ENCODE measurements at places on chromosomes 11 and 22.

DNA sequence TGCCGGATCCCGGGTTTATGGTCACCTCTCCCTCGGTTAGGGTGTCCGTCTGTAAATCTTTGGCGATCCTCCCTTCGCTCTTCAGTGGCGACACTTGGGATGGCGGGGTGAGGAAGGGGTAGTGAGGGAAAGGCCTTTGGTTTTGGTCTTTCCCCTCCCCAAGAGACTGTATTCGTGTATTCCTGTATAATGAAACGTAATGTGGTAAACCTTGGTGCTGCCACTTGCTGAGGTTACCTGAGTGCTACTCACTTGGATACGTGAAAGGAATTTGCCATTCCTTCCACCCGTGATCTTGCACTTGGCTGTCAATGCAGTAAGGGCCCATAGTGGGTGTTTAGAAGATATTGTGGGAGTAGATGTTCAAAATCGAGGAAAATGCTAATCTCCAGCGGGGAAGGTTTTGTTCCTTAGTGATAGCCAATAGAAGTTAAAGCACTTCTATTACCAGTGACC is 578 bp upstream of the NUP160 start:
- no peak for DNase-seq

- DNase-seq, result no peak
These were observed 22.1 kb upstream of the BDNF start for GRCh38 chr11:27722117-27722952.

DNA sequence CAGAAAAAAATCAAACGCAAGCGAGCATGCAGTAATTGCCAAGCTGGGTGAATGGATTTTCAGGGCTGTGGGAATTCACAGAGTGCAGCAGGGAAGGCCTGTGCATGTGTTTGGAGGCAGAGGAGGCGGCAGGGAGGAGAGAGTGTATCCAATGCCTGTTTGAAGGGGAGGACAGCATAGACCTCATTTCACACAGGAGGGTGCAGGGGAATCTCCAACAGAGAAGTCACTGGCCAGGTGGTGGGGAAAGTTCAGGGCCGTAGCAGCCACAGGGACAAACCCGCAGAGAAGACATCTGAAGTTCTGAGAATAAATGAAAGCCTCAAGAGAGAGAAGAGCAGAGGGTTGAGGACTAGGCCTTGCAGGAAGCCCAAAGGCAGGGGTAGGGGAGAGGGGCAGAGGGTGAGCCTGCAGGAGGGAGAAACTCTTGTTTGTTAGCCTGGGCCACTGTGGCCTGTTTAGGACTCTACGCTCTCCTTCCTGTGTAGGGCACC is 19.2 kb upstream of the KDM2A start:
- no peak for DNase-seq

- DNase-seq, result no peak
These were observed 163.6 kb downstream of the GRIK4 start for GRCh38 chr11:120675171-120675570.

- DNase-seq, result no peak
These were observed 56.8 kb downstream of the EMSY start for GRCh38 chr11:76501526-76502202.

DNA sequence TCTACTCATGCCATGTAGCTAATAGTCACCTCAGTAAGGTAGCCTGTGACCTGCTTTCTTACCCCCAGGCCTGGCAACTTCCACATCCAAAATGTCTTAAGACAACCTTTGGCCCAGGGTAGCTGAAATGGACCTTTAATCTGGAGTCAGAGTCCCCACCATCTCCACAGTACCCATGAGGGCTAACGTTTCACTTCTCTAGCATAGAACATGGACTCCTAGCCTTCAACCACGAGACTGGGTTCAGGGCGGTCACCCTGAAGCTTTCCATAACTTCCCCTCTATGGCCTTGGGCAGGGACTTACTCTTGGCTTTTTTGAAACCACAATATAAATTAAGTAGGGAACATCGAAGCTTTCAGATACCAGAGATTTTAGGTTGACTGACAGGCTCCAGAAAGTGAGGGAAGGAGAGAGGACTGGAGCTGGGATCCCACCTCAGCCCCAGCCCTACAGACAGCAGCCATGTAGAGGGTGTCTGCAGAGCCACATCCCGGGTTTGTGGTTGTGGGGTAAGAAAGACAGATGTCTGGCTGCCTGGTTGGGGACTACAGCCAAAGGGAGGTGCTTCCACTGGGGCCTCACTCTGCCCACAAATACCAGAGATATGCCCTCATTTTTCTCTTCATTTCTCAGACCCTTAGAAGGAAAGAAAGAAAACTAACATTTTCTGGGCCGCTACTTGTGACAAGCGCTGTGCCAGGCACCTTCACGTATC is 2.6 kb downstream of the TBC1D10A start:
- DNase-seq, result no peak

GRCh38 chr11:2300936-2301630 is 635 bp downstream of the C11orf21 start:
- no peak for DNase-seq

DNA sequence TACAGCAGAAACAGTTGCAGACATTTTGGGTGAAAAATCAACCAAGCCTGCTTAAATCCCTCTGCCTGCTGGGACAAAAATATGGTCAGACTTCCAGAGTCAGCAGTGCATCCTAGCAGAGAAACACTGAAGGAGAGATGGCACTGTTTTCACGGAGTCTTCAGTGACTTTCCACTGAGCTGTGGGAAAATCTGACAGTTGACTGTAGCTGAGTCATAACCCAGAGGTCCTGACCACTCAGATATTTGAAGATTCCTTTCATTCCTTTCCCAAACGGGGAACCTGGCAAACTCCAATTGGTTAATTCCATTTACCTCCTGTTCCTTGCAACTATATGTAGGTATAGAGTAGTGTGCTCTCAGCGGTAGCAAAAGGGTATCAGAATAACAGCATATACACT is 20.9 kb upstream of the UPB1 start:
- peak; percentile 73 for DNase-seq

GRCh38 chr11:62786318-62787004 is 741 bp upstream of the TMEM179B start:
- DNase-seq, result peak; percentile 52

DNA sequence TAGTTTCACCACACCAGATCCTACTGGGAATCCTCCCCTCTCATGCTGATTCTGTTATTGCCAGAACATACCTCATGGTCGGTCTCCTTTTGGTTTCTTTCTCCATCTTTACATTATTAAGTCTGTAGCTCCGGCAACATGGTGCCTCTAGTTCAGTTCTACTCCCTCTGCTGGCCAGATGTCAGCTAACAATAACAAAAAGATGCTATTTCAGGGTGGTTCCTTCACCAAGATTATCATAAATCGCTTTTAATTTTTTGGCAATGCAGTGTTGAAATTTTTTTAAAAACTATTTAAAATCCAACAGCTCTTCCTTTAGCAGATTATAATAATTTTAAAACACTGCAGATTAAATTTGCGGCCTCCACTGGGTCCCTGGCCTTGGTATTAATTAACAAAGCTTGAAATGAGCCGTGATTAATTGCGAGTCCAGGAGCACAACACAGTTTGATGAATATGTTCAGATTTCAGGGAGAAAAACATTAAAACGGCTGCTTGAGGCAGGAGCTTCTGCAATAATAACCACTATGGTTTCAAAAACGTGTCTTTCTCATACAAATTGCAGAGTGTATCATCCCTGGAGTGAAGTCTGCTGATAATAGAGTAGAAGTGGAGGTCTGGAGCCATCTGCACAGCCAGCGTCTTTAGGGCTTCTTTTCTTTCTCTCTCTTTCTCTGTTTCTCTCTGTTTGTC is 492.9 kb upstream of the KIRREL3 start:
- DNase-seq, result no peak

DNA sequence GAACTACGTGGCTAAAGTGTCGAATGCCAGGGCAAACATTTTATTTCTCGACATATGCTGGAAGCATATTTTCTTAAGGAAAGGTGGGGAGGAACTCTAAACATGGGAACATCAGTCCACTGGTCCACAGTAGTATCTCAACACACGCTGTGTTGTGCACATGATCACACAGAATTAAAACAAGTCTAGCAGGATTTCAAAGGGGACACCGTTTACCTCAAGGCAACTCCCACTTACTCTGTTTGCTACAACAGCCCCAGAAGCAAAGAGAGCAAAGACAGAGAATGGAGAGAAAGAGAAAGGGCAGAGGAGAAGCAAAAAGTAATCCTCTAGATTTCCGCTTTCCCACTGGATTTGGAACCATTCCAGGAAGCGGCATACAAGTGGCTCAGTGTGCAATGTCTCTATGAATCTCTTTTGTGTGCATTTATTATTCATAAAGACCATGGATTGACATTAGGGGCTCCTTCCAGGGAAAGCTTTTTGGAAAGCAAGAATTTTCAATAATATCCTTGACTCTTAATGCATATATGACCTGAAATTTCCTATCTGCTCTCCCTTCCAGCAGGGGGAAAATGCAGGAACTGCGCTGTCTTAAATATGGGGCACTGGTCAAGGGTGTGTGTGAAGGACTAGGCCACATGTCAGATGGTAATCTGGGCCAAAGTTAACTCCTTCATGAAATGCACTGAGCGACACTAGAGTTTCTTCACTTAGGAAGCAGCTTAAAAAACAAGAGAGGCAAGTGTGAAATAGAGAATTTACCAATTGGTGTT is 34.8 kb upstream of the CCDC34 start:
- DNase-seq, result no peak

DNA sequence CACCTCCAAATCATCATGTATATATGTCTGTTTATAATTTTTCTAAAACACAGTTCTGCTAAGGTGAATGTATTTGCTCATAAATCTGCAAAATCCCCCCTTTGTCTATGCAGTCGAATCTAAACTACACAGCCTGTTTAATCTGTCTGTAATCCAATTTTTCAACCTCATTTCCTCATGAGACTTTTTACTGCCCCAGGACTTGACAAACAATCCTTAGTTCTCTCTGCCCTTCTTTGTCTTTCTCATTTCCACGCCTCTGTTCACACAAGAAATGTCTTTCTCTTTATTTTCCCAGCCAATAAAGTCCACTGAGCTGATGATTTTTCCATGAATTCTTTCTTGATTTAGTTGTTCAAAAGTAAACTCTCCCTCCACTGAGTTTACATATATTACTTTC is 1154.3 kb downstream of the FAM181B start:
- no peak for DNase-seq

DNA sequence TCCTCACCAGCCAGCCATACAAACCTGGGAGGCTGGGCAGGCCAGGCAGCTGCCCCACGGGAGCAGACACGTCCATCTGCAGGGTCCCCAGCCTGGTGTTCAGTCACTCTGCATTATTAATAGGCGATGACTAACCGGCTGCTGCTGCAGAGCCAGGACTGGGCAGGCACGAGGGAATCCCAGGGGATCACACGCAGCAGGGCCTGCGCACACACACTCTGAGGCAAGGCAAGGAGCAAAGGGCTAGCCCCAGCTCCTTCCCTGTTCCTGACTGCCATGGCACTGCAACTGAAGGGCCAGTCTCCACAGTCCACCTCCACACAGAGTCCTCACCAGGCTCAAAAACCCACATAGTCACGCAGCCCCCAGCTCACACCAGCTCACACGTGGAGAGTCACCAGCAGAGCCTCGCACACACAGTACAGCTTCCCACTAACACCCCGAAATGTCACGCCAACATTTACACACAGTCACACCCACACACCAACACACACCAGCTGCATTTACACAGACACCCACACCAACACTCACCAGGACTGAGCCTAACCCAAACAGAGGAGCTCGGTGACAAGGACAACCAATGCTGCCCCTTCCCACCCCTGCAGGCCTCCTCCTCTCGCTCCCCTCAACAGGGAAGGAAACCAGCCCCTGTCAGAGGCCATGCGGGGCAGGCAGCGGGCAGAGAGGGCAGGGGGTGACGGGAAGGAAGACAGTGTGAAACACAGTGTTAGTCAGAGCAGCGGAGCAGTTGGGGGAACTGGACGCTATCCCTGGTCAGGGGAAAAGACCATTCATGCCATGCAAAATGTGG is 47.3 kb downstream of the NRXN2 start:
- DNase-seq, result peak; percentile 35

- DNase-seq, result no peak
These were observed 32.7 kb downstream of the C11orf91 start for GRCh38 chr11:33667819-33668467.

DNA sequence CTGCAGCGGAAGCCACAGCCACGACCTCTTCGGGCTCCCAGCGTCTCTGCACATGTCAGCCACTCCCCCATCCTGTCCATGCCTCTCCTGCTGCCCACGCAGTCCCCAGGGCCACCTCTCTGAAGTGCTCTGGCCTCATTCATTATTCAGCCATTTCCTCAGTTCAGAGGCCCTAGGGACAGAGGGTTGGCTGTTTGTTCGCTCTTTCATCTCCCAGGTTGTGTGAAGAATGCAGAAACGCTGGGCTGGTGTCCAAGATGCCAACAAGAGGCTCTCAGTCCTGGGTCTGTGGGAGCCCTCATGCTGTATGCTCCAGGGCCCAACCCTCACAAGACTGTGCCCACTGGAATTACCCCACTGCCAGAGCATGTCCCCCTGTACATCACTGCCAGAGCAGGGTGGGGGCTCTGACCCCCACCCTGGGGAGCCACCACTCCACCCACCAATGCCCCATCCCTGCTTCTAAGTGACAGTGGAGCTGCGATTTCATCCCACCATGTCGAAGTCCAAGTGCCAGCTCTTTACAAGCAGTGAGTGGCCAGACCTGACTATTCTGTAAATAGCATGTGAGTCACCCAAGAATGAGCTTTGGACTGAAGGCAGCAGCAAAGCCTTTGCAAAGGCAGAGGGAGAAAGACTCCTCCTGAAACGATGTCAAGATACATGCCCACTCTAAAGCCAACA is 209.6 kb downstream of the BUD13 start:
- no peak for DNase-seq

DNA sequence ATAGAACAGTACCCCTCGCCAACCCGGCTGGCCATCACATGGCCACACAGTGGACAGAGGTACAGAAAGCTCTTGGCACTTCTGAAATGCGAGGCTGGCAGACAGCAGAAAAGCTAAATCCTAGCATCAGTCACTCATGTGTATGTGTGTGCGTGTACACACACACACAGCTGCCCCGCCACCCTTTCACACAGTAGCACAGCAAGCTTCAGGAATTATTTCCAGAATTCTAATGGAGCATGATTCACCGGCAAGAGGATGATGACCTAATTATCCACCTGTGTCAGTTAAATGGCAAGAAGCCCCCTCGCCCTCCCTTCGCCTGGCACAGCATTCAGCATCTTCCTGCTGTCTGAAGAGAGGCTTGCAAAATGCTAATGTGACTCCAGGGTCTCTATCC is 336.0 kb downstream of the SHANK2 start:
- DNase-seq, result no peak

GRCh38 chr22:40006641-40007040 is 11.9 kb downstream of the FAM83F start:
- DNase-seq, result no peak

DNA sequence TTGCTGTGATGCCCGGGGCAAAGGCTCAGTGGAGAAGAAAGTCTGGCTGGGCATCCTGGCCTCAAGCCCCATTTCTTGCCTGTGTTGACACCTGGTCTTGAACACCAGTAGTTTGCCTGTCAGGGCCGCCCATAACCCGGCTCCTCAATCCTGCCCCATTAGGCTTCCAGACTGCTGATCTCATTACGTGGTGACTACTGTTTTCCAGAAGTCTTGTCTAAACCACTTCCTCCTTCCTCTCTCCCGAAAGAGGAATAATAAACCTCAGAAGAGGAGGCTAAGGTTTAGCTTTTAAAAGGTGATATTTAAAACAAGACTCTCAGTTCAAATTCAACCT is 97.7 kb downstream of the CD44 start:
- DNase-seq, result no peak

Measured in fibroblast of skin of left biceps (primary cell).